Activated CD8-positive, alpha-beta memory T cell treated with anti-CD3 and anti-CD28 coated beads for 4 hours (primary cell): ENCODE measurements at places on chromosomes 4 and X.

DNA sequence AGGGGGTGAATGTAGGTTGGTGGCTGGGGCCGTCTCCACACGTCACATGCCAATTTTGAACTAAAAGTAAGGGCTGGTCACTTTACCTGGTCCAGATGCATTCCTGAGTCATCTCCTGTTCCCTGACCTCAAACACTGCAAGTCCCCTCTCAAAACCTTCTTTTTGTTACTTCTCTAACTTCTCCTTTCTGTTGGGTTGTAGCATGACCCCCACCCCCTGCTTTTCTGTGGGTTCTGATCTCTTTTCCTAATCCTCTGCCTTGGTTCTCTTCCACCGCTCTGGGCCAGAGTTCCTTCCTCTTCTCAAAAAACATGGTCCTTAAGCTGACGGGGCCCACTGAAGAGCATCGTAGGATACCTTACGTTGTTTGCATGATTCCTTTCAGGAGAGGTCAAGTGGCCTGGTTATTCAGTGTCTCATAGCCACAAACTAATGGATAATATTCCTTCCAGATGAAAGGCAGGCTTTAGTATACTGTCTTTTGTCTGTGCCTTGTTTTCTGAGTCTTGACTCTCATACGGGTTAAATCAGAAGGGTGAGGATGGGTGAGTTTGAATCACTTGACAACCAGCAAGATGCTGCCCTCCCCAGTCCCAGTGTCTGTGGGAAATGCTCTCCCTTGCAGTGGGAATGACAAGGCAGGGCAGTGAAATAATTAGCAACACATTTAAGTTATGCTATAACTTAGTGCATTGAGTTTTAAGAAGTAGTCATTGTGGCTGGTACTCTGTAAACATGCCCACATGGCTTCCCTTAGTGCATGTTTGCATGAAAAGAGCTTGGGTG is 15.1 kb downstream of the SMS start:
- no peak for DNase-seq

DNA sequence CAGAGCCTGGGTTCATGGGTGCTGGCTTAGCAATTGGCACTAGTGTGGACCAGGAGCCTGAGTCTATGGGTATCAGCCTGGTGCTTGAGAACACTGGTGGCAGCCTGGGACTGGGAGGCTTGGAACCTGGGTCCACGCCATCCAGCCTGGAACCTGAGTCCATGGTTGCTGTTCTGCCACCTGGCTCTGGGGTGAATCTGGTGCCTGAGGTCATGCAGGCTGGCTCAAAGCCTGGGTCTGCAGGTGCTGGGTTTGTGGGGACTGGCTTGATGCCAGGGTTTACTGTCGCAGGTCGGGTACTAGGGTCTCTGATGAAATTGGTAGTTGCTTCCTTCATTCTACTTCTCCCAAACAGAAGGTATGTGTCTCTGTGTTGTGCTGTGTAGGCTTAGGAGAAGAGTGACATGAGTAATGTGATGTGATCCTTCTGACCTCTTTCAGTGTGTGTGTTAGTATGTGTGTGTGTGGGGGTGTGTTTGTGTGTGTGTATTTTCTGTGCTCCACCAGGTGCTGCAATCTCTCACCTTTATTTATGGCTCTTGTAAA is 517.0 kb upstream of the EPHA5 start:
- no peak for DNase-seq

DNA sequence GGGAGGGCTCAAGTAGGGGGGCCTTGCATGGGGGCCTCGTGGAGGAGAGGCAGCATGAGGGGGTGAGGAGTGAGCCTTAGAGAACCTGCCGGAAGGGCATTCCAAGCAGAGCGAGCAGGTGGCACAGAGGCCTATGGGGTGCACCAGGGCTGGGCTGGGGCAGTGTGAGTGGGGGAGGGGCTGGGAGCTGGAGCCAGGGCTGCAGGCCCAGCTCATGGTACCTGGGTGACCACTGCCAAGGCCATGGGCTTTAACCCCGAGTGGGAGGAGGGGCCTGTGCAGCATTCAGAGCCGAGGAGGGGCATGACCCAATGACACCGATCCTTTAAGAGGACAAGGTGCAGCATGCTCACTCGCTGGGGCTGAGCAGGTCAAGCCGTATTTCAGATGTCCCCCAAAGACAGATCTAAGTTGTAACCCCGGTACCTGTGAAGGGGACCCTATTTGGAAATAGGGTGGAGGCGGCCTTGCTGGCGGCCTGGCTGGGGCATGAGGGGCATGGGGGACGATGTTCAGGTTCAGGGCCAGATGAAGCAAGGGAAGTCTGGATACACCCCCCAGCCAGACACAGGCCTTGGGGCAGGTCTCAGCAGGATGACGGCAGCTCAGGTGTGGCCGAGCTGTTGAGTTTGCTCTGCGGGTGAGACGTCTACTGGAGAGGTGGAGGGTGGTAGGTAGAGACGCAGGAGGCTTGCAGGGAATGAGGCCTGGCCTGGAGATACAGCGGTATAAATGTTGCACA is 137.0 kb downstream of the CPZ start:
- no peak for DNase-seq

DNA sequence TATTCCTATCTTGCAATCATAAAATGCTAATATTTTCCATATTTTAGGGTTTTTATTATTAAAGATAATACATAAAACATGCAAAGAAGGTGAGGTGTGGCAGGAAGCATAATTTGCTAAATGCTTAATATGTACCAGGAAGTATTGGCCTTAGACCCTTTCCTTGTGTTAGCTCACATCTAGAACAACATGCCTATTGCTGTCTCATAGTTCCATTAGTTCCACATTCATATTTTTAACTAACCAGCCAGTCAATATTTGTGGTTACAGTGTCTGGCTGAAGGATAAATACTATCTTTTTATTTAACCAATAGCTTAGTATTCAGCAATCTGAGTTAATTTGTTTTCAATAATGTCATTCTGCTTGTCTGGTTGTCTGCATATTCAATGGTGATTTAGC is 432.6 kb downstream of the INPP4B start:
- no peak for DNase-seq

- no peak for DNase-seq
Measured at GRCh38 chrX:129777218-129778030, 2.3 kb upstream of the SASH3 start.

GRCh38 chr4:76689145-76689817 is 208.7 kb downstream of the SOWAHB start:
- no peak for DNase-seq

DNA sequence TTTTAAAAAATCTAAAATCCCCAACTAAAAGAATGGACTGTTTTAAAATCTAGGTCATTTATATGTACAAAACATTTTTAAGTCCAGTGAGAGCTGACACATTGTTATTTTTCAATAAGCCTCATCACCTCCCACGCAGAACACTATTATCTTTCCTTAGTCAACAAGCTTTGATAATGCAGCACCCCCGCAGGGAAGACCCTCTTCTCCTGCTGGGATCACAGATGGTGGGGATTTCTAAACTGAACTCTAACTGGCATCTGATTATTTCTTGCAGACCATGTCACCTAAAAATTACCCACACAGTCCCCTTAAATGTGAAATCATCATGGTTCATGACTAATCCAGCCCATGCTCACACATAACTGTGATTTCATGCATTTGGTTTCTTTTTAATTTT is 11.6 kb downstream of the SYTL4 start:
- DNase-seq = no peak

DNA sequence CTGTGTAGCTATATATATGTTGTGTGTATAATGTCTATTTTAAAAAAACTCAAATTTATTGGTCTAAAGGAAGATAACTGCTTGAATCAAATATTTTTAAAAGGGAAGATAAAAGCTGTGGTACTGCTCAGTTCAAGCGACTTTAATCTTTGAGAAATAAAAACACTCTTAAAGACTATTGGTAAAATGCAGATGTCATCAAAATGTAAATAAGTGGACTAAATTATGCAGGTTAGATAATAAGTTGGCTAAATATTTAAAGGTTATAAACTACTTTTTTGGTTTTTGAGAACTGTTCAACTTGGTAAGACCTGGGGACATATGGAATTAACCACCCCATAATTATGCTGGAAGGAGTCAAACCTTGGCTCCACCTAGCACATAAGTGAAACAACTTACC is 144.7 kb upstream of the ITM2A start:
- no peak for DNase-seq

DNA sequence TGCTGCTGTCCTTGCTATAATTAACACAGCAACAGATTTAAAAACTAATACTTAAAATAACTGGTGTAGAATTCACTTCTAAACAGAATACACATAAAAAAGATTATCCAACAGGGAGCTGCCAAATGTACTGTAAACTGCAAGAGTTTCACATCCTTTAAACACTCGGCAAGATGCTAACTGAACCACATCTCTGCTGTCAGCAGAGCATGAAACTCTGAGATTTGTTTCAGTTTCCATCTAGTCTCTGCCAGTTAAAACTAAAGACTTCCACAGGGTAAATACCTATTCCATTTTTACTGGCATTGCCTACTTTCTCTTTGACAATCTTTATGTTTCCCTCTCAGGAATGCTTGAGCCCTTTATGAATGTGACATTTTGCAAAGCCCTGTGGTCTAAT is 127.7 kb downstream of the SLC7A11 start:
- no peak for DNase-seq

DNA sequence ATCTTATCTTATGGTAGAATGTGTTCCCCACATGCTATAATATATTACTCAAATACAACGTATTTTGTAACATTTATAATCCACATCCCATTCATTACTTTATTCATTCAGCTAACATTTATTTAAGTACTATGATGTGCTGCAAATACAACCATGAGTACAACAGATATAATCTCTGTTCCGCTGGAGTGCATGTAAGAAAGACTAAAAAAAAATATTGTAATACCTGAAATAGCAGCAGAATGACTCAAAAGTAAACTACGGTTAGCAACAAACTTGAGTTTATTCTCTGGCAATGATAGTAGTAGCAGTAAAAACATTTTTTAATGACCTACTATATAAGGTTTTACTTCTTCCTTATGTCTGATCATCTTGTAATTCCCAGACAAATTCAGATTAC is 1776.3 kb downstream of the STIM2 start:
- DNase-seq = no peak

DNA sequence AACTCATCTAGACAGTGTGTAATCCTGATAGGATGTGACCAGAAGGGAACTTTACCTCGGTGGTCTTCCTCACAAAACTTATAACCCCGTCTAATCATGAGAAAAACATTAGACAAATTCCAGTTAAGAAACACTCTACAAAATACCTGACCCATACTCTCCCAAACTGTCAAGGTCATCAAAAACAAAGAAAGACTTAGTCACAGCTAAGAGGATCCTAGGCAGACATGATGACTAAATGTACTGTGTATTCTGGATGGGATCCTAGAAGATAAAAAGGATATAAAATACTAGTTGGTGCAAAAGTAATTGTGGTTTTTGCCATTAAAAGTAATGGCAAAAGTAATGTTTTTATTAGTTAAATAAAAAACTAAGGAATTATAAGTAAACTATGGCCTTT is 81.6 kb downstream of the DTHD1 start:
- DNase-seq = no peak

DNA sequence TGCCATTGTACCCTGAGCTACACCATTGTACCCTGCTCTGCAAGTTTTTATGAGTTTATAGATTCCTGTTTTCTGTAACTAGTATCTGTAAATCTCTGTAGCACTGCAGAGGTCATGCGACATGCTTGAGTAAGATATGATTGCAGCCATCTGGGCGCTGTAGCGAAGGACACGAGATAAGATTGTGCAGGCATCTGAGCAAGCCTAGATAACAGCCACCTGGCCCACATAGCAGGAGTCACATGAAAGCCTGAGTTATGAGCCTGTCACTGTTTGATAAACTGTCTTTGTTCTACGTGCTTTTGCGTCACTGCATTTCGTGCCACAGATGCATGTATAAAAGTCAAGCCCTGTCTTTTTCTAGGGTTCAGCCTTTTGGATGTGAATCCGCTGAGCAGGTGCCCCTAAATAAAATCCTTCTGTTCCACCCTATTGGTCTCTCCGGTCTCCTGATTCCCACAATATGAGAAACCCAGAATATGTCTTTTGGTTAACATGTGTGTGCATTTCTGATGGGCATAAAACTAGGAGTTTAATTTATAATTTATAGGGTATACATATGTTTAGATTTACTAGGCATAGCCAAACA is 327.6 kb upstream of the MAOA start:
- no peak for DNase-seq

DNA sequence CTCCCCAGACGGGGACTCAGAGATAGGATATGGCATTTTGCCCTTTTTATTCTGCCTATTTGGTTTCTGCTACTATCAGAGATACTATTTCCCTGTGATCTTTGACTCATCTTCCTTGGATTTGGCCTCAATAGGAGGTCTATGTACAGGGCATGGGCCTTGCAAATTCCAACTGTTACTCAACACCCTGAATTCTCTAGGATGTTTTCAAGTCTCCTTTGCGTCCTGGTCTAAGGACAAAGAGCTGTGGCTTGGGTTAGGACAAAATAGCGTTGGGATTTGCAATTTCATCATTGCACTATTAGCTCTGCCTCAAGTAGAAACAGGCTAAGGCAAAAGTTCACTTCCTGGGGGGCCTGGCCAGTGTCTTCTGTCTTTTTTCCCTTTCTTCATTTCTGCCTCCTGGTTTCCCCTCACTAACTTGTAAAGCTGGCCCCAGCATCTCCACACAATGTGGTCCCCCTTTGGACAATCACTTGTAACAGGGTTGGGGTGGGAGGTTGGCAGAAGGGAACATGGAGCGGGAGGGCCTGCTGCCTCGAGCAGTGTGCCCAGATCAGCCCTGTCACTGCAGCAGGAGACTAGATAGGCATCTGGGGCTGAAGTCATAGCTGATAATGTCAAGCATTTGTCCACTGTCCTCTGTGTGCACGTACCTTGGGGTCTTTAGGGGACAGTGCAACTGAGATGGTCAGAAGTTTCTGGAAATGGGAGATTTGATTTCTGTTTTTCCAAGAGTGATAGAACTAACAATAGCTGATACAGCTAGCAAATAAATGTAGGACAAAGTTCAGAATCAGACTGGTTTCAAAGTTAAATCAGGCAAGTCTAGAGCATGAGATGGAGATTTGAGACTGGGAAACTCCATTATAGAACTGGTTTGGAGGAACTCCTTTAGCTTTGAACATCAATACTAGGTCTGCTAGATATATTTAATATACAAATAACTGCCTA is 25.8 kb upstream of the STBD1 start:
- DNase-seq = no peak

DNA sequence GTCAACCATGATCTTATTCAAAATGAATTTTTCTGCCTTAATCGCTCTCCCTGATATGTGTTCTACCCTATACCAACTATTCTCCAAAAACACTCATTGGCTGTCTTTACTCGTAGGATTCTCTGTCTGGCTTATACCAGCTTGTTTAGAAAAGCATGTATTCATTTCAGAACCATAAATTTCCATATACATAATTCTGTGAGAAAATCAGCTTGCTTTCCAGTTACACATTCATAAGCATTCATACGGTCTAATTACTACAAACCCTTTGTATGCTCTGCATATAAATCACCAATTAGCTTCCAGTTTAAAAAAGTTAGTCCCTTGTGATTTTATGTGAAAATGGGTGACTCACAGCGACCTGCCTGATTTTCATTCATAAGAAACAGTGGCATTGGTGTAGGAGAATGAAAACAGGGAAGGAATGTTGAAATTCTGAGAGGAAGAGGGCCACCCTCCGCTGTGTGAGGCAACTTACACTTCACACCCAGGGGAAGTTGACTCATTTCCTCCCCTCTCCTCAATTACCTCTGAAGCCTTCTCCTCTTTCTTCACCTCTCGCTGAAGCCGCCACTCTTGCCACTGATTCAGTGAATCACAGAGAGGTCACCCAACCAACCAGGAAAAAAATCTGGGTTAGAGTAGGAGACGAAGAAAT is 63.3 kb downstream of the MEPE start:
- DNase-seq = no peak

- no peak for DNase-seq
Measured at GRCh38 chr4:173051716-173052115, 116.9 kb upstream of the GALNT7 start.
